Effector CD4-positive, alpha-beta T cell (primary cell): ENCODE measurements at places on chromosomes 2 and 18.

DNA sequence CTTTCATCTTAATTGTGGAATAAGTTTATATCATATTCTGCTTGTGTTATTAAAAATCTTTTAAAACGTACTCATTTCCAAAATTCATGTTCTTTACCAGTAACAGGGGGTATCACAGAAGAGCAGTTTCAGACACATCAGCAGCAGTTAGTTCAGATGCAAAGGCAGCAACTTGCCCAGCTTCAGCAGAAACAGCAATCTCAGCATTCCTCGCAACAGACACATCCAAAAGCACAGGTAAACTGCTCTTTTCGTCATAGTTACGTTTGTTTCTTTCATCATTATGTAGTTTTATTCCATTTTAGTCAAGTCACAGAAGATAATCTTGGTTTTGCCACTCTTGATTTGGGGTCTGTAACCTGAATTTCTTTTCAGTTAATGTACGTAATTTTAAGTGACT, 93.5 kb upstream of the KIF5C start:
- DNase-seq: no peak

DNA sequence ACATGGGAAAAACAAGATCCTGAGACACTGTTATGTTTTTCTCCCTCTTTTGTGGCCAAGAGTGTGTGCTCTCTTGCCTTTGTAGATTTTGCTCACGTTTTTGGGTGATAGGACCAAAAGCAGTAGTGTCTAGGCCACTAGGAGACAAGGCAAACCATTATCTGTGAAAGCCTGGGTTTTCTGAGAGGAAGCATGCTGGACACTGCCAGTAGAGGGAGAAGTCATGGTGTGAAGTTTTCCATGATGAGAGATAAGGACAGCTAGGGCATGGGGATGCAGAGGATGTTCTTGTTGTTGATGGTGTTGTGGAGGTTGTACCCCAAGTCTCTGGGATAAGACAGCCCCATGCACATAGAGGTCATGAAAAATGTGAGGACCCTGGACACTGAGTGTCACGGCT, 285.3 kb downstream of the SOX11 start:
- no peak for DNase-seq

DNA sequence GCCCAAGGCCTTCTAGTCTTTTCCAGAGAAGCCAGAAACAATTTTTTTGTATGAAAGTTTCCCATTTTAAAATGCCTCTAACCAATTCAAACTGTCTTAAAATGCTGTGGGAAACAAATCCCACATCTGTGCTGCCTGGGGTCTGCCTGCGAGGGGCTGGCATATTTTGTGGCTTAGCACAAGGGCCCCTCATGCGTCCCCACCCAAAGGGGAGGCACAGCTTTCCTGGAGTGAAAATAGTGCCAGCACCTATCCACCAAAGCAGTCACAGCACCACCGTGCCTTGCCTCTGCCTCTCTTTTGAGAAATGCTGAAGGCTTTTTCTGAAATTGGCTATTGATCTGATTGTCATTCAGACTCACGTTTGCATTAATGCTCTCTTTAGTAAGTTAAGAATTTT, 22.2 kb upstream of the GNAL start:
- DNase-seq: no peak

GRCh38 chr2:27298391-27299080, 9.7 kb downstream of the UCN start:
- no peak for DNase-seq

- DNase-seq: no peak
Observed at GRCh38 chr2:17940091-17940630, 61.7 kb downstream of the KCNS3 start.

DNA sequence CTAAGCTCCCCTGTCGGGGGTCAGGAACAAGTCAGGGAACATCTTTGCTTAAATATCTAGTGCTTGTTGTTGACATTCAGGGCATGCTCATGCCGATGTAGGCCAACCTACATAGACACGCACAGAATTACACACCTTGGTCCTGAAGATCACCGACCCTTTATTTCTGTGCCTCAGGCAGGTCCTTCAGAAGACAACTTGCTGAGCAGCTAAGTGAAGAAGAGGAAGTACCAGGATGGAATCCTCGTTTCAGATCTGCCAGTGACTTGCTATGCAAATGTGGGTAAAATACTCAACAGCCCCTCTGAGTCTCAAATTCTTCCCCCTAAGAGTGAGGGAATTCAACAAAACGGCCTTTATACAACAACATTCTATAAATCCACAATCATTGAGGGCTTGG, 494.7 kb downstream of the BCL11A start:
- DNase-seq: no peak

- DNase-seq: no peak
Observed at GRCh38 chr2:143720095-143720664, 591.0 kb downstream of the ARHGAP15 start.

DNA sequence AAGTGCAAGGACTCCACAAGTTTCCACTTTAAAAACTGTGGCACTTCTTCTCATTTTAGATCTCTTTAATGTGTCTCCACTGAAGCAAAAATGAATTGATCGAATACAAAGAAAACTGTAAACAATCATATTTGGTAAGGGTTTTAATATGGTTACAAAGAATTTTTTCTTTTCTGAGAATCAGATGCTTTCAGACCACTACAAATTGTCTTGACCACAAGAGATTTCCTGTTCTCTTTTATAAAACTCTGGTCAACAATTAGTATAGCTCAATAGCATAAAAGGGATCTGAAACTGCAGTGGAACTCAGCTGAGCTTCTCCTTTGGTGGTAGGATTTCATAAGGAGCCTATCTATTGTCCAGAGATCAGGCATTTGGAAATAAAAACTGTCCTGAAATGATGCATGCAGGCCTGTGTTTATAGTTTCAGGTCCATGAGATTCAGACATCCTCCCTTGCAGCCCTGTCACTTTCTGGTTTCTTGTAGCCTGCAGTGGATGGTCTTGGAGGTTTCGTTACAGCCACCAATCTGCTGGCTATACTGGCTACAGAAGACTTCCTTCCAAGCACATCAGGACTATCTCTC, 120.0 kb downstream of the DOCK10 start:
- no peak for DNase-seq

- DNase-seq: no peak
Observed at GRCh38 chr2:12807907-12808810, 91.4 kb downstream of the TRIB2 start.

DNA sequence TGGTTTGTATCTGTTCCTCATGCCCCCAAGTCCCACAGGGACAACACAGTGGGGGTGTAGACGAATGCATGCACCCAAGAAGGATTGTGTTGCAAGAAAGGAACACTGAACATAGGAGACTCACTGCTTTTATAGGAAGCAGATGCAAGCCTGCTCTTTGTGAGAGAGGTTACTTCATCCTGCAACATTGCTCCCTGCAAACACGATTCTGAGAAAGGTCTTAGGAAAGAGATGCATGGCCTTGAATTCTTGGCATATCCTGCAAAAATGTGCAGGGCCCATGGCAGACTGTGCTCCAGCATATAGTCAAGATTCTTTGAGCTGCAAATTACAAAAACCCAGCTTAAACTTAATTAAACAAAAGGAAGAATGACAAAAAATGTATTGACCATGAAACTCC, 312.2 kb upstream of the MGAT5 start:
- DNase-seq: no peak

- peak; percentile 7 for DNase-seq
Observed at GRCh38 chr2:714005-714741, 37.0 kb upstream of the TMEM18 start.

DNA sequence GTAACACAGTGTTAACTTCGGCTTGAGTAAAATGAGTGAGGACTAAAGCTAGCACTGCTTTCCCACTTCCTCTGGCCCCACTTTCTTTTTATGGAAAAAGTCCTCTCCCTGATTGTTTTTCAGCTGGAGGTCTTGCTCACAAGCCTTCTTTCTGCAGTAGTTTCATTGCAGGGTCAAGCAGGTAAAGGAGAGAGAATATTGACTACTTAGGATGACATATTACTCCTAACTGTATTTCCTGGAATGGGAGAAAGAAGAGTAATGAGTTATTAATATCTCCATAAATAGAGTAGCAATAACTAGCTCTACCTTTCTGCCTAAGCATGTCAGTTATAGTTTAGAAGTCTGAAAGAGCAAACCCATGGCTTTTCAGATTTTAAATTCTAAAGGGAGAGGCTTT, 45.0 kb downstream of the MAP4K4 start:
- no peak for DNase-seq

- no peak for DNase-seq
Observed at GRCh38 chr2:159035790-159036411, 67.5 kb downstream of the TANC1 start.

GRCh38 chr2:180463608-180464007, 456.5 kb upstream of the CWC22 start:
- no peak for DNase-seq

- DNase-seq: no peak
Observed at GRCh38 chr2:237689336-237690131, 62.1 kb downstream of the LRRFIP1 start.

DNA sequence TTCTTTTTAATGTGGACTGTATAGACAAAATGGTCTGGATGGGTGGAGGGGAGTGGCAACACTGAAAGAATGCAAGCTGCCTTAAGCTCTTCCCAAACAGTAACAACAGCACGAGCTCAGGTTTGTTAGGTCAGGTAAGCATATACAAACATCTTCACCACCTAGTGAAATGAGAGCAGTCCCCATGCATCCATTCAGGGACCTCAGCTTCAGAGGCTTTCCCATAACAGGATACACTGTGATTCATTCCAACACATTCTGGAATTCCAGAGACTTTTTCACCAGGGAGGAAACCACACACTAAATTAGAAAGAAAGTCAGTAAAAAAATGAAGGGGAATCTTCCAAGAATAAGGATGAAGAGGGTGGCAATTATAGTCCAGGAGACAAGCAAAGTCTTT, 50.4 kb upstream of the BZW1 start:
- no peak for DNase-seq

- no peak for DNase-seq
Observed at GRCh38 chr2:144650907-144651306, 131.0 kb upstream of the ZEB2 start.

DNA sequence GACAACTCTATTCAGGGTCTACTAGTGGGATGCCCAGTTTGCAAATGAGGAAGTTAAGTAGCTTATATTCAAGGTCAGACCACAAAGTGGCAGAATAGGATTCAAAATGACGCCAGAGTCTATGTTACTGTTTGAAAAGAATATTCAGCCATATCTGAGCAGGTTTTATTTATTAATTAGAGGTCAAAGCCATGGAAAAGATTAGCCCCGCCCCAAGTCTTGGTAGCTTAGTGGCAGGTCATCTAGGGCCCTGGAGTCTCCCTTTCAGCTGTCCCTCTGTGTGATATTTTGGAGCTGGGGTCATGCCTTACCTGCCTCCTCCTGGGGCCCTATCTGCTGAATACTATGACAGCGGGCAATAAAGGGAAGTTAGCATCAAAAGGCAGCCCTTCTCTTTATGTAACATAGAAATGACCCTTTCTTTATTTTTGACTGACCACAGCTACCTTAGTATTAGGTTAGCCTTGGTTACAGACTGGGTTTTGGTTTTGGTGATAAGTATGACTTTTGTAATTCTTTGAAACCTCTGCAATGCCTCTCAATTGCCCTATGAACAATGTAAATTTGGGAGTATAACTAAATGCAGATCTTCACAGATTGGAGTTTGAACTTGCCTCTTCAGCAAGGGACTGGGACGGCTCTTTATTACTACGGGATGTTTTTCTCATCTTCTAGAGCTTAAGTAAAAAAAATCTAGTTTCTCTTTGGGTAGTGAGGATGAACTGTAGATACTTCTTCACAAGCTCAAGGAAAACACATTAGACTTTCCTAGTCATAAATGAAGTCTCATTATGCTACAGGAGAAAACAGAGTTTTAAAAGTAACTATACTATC, 153.0 kb upstream of the ITGA4 start:
- DNase-seq: no peak

DNA sequence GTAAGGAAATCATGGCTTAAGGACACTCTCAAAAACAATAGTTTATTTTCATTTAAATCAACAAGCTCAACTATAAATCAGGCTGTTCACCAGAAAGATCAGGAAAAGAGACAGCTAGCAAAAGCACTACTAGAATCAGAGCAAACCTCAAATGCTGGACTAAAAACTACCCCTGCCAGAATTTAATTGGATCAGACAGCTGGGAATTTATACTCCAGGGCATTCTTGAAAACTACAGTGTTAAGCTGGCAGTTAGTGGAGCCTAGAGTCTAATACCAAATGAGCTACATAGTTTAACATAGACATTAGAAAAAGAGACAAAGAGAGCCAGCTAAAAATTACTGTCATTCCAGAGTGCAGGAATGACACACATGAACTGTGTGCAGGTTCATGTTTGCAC, 1016.4 kb upstream of the CRIM1 start:
- no peak for DNase-seq

GRCh38 chr2:39737661-39738060, 41.4 kb downstream of the THUMPD2 start:
- DNase-seq: no peak

GRCh38 chr2:8609357-8609811, 72.5 kb upstream of the ID2 start:
- no peak for DNase-seq

GRCh38 chr2:69375494-69376353, 11.3 kb downstream of the GFPT1 start:
- DNase-seq: no peak

DNA sequence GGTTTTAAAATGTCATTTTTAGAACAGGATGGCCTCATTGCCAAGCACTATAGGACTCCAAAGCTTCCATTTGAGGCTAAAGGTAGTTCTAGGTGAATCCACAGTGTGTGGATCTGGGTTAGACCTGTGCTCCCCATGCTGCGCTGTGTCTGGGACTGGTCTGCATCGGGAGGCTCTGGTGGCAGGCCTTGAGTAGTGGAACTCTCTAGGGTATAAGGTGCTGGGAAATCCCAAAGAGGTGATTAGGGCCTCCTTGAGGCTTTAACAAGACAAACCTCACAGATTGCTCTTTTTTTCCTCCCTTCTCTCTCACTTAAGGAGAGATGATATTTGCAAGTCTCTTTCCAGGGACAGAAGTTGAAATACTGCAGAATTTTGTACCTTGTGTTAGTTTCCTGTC, 9.3 kb downstream of the SEC11C start:
- no peak for DNase-seq

DNA sequence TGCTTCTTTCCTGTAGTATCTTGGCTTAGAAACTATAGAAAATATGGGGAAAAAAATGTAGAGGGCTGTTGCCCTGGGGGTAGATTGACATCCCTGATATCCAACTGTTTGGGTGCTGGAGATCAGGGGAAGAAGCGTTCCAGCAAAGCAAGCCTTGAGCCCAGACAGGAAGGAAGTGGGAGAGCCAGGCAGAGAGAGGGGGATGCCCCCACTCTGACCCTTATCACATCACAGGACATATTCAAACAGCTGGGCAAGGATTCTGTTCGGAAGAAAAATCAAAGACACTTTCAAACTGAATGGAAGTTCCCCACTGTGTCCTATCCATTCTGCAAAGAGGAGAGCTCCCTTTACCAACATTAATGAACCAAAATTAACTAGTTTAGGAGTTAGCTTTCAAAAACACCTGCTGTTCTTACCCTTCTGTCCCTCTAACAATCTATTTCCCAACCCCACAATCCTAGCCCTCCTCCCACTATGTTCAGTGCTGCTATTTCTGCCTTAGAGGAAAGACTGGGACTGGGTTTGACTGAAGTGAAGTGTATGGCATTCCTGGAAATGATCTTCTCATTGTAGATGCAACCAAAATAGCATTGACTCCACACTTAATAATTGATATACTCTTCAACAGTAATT, 16.9 kb upstream of the KCNG3 start:
- DNase-seq: no peak

- DNase-seq: no peak
Observed at GRCh38 chr2:25215232-25215631, 46.9 kb upstream of the POMC start.

GRCh38 chr2:23567161-23567756, 182.3 kb downstream of the KLHL29 start:
- no peak for DNase-seq

- DNase-seq: no peak
Observed at GRCh38 chr18:9133225-9133624, 3.4 kb upstream of the ANKRD12 start.
